ENCODE measurements at places on chromosomes 1 and 21.

- no peak for DNase-seq
These were observed 8.6 kb downstream of the NECTIN4 start for GRCh38 chr1:161080441-161081405.

DNA sequence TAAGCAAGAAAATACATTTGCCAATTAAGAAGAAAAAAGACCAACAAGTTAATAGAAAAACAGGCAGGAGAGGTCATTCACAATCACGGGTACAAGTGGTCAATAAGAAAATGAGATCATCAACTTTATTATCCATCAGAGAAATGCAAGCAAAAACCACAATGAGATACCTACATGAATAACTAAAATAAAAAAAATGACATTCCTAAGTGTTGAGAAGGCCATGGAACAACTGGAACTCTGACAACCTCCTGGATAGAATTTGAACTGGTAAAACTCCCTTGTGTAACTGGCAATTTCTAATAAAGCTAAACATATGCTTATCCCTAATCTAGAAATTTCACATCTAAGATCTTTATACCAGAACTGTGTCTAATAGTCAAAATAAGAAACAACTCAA lies 135.4 kb upstream of the BACE2 start:
- DNase-seq: no peak

GRCh38 chr21:41141031-41141457 lies 26.9 kb upstream of the BACE2 start:
- DNase-seq: no peak

DNA sequence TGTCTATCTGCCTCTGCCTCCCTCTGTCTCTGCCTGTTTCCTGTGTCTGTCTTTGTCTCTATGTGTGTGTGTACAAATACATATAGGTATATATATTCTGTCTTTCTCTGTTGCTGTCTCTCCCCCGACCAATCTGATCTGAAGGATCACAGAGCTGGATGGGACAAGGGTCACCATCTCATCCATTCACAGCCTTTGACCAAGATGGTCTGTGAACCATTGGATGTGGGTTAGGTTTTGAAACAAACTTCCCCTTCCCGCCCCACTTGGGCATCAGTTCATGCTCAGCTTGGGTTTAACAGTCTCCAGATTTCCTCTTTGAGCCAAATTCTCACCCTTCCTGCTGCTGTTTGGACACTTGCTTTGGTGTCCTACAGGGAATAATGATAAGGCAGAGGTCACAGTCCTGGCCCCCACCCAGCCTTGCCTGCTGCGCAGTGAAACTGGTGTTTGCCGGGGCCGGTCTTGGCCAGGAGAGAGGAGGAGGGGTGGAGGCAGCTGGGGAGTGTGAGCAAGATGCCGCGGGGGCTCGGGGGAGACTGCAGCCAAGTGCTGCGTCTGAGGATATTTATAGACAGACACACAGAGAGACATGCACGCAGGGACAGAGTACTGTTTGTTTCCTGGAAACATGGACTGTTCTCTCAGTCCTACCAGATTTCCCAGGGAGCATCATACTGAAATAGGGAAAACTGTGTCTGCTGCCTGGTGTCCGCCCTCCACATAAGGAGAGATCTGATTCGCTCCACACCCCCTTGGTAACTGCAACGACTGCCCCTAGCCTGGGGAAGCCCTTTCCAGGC lies 27.0 kb upstream of the BTG2 start:
- no peak for DNase-seq

DNA sequence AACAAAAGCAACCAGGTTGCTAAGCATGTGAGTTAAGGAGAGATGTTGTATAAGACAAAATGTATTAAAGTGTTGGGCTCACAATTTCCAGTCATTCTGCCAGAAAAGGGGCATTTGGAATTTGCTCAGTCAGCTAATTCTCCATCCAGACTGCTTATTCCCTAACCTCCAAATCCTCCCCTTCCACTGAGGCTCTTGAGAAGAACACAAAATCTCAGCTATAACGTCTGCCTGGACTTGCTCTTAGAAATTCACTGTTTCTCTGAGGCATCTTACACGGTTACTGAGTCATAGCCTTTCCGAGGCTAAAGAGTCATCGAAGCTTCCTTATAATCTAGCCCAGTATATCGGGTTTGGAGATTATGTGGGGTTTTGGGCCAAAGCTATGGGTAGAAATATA lies 548.2 kb upstream of the ADGRL4 start:
- DNase-seq: no peak
